Activated T-cell treated with anti-CD3 and anti-CD28 coated beads for 4 hours (primary cell): ENCODE measurements at places on chromosomes 11 and 22.
A peak's percentile ranks its signal among the peaks of the same experiment; 100 is the strongest.

DNA sequence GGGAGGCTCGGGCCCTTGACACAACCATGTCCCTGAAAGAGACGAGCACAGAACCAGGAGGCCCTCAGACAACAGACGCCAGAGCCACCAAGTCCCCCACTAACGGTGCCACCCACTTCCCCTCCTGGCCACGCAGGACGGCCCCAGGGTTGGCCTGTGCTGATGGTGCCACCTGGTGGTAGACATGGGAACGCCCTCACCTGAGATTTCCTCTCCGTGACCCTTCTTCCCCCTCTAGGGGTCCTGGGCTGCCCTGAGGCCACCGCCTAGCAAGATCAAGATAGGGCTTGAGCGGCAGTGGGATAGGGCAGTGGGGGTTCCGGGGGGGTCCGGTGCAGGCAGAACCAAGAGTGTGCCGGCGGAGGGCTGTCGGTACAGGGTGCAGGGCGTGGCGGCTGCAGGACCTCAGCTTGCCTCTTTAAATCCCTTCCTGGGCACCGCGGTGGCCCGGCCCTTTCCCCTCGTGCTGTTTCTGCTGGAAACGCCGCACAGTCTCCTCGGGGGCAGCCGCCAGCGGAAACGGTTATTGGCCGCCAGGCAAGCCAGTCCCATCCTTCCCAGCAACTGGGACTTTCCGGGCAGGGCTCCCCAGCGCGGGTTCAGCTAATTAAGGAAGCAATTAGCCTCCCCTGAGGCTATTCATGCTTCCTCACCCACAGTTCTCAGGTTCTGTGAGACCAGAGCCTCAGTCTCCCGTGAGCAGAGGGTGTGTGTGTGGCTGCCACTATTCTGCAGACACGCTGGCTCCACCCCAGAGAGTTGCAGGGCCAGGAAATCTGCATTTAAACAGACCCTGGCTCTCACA lies 5.5 kb upstream of the NFAM1 start:
- DNase-seq, result peak; percentile 82

- DNase-seq, result no peak
Observed at GRCh38 chr11:103031834-103032233, 60.1 kb downstream of the DCUN1D5 start.

- no peak for DNase-seq
Observed at GRCh38 chr11:114291842-114292680, 4.1 kb upstream of the NNMT start.

- no peak for DNase-seq
Observed at GRCh38 chr11:26062660-26063059, 269.3 kb upstream of the ANO3 start.

DNA sequence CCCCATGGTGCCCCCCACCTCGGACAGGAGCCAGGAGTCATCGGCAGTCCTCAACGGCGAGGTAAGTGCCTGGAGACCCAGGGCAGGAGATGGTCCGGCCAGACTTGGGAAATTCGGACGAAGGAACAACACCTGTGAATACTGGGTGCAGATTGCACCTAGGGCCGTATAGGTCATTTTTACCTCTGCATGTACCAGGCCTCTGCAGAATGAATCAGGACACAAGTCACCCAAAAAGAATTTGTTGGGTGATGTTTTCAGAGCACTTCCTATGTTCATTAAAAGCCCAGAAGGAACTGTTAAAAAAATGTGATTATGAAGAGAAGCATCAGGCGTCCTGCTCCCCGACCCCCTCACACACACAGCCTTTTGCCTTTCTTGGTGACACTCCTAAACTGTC lies 93.9 kb downstream of the C11orf91 start:
- DNase-seq, result no peak

- DNase-seq, result peak; percentile 57
Observed at GRCh38 chr11:62556108-62556874, 9.7 kb upstream of the AHNAK start.

DNA sequence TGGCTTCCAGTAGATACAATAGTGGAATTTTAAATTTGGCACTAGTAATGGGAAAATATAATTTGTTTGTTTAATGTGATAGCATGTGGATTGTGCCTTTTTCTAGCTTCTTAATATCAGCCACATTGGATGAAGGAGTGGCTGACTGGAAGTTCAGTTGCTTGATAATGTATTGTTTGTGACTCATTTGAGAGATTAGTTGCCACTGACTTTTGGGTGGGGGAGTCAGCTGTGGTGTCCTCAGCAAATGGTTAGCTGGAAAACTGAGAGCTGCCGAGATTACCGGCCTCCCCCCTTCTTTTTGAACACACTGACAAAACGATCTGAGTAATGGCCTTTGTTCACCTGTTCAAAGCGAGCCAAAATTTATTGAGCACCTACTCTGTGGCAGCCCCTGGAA lies 5.5 kb downstream of the JAM3 start:
- no peak for DNase-seq

DNA sequence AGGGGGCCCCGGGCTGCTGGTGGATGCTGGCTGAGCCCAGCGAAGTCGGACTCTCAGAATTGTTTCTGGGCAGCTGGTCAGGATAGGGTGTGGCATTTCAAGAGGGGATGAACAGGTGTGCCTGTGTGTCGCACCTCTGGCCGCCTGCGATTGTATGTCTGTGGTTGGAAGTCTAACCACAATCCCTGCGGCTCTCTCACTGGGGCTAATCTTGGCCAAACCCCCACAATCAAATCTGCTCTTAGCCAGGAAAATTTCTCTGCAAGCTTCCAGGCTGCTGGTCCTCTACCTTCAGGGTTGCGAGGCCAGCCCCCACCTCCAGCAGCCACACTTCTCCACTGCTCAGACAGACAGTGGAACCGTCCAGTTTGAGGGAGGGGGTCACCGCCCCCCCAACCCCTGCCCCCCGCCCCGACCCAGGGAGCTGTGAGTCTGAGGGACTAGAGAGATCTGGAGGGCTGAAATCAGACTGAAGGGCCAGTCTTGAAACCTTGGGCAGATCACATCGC lies 953 bp downstream of the ATG16L2 start:
- DNase-seq, result no peak

- no peak for DNase-seq
Observed at GRCh38 chr22:30804626-30805025, 110.0 kb downstream of the OSBP2 start.

GRCh38 chr22:41982865-41983264 lies 13.6 kb downstream of the SEPTIN3 start:
- no peak for DNase-seq

DNA sequence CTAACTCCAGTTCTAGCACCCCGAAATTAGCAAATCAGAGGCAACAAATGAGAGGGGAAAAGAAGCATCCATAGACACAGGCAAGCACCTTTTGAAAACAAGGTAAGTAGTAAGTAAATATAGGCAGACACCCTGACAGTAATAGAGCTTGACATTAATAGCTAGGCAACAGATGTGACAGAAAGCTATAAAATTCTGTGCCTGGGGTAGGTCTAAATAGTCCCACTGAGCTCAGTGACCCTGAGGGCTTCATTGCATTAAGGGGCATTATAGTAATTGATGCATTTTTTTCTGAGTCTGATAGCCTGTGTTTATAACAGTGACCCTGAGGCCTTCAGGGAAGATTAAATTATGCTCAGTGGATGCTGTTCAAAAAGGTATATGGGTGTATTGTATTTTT lies 197.1 kb downstream of the HIPK3 start:
- no peak for DNase-seq

DNA sequence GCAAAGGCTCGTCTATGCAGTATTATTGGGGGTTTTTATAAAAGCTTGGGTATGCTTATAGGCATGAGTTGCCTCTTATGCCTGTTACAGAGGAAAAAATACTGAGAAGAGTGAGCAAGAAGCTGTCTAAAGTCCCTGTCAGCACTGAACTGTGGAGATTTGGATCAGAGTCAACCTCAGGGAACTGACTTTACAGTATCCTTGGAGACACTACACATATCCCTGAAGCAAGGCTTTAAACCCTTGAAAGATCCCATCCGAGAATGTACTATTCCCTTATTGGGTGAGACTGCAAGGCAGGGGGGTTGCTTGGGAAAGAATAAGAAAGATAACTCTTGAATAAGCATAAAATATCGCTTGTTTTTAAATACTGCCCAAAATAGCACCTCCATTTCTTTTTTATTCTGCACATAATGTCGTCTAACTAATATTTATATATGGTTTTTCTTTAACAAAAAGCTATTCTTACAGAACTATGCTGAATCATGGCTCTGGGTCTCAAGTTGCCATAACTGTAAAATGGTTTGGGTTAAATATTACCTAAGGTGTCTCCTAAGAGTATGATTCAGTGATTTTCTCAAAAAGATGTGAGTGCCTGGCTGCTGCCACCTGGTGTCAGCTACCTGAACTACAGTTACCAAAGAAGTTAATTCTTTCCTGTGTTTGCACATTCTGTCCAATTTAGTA lies 1062.8 kb downstream of the DLG2 start:
- DNase-seq, result no peak
